Stimulated activated effector memory CD8-positive, alpha-beta T cell treated with anti-CD3 and anti-CD28 coated beads, Interleukin-12 subunit alpha, Interleukin-12 subunit beta, amount 100 ng/mL, for 72 hours (primary cell): ENCODE measurements at places on chromosomes 12 and 14.
A peak's percentile ranks its signal among the peaks of the same experiment; 100 is the strongest.

DNA sequence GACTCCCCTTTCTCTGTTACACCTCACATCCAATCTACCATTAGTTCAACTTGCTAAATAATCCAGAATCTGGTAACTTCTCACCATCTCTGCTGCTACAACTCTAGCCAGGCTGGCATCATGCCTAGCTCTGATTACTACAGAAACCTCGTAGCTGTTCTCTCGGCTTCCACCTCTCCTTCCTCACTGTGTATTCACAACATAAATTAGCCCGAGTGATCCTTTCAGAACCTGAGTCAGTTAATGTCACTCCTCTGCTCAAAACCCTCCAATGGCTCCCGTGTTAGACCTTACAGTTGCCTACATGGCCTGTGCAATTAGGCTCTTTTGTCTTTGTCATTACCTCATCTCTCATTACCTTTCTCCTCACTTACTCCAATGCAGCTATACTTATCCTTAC lies 139.4 kb downstream of the PDE3A start:
- DNase-seq, result no peak

GRCh38 chr12:48777501-48778400 lies 11.1 kb downstream of the ADCY6 start:
- no peak for DNase-seq

GRCh38 chr14:82009076-82009475 lies 475.4 kb upstream of the SEL1L start:
- DNase-seq, result no peak

GRCh38 chr14:56555921-56556570 lies 23.6 kb upstream of the TMEM260 start:
- DNase-seq, result no peak

DNA sequence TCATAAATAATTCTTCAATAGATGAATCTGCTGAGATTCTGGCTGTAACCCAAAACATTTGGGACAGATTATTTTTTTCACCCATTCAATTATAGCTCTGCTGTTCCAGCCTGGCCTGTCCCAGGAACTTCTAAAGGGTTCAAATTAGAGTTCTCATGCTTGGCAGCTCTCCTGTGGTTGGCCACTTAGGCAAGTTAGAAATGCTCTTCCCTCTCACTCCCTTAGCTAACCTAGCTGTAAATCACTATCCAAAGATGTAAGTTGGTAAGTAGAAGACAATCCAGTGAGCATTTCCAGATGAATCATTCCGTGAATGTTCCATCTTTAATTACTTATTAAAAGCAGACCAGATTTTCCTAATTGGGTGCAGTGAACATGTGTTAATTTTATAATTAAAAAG lies 760.4 kb upstream of the TBX3 start:
- no peak for DNase-seq

GRCh38 chr14:69673104-69673503 lies 61.7 kb downstream of the SUSD6 start:
- DNase-seq, result no peak

- no peak for DNase-seq
Observed at GRCh38 chr12:46517579-46517962, 145.0 kb upstream of the SLC38A2 start.

GRCh38 chr12:13913371-13913770 lies 68.0 kb downstream of the GRIN2B start:
- no peak for DNase-seq

DNA sequence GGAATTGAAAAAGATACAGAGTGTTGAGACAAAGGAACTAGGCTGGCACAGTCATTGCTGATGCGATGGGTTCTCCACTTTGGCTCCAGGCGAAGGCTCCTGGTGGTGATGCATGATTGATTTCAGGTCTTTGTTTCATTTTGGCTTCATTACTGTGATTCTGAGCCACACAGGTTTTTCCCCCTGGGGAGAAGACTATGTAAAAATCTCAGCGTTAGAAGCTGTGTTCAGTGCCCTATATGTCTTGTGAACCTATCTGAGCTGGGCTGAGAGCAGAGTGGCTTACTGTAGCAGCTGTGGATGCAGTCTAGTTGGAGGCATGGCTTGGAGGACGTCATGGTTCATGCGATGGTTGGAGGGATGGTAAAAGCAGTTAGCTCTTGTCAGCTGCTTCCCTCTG lies 54.0 kb downstream of the GPATCH2L start:
- no peak for DNase-seq

DNA sequence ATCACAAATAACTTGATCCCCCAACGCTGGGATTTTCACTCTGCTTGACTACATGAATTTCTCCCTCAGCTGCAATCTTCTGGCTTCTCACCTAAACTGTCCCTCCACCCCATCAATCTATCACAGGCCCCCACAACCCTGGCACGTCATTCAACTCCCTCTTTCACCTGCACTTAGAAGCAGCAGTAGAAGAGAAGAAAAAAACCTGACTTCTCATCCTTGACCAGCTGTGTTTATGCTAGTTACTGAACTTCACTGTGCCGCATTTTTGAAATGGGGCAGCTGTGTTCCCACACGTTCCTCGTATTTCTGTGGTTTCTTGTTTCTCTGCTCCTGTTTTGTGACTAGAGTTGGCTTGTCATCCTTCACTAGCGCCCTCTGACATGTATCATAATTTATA lies 35.0 kb downstream of the ITPR2 start:
- DNase-seq, result no peak

DNA sequence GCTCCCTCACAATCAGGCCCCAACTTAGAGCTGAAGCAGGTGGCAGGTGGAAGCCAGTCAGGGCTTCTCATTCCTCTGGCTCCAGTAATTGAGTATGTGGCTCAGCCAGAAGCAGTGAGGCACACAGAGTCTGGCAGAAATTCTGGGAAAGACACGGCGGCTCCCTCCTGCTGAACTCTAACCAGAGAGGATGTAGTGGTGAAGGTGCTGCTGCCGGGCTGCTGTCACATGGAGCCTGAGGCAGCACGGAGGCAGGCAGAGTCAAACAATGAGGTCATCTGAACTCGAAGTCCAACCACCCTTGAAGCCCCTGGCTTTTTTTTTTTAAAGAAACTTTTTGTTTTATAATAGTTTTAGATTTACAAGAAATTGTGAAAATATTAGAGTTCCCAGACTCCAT lies 33.4 kb upstream of the SMOC1 start:
- no peak for DNase-seq

DNA sequence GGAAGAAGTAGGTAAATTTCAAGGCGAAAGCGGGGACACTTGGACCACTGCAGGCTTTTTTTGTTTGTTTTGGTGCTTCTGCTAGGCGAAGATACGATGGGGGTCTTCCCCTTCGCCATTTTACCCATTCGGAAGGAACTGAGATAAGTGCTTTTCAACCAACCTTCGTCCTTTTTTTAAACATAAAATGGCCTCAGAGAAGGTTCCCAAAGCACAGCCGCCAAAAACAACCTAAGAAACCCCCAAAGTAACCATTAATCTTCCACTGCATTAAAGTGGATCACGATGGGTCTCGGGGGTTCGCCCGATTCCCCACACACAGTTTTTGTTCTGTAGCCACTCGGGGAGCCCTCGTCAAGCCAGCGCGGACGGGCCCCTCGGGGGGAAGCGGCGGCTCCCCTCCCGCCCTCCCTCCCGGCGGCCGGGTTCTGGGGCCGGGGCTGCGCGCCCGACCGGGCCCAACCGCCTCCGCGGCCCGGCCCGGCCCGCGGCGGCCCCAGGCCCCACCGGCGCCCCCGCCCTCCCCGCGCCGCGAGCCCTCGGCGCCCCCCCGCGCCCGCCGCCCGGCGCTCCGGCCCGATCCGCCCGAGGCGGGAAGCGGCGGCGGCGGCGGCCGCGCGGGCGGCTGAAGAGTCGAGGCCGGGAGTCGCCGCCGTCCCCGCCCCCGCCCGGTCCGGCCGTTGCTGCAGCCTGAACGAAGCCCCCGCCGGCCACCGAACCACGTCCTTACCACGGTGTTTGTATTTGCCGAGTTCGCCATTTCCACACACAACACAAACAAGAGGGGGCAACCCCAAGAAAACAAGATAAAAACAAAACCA lies 790 bp downstream of the GTF2A1 start:
- peak; percentile 78 for DNase-seq

DNA sequence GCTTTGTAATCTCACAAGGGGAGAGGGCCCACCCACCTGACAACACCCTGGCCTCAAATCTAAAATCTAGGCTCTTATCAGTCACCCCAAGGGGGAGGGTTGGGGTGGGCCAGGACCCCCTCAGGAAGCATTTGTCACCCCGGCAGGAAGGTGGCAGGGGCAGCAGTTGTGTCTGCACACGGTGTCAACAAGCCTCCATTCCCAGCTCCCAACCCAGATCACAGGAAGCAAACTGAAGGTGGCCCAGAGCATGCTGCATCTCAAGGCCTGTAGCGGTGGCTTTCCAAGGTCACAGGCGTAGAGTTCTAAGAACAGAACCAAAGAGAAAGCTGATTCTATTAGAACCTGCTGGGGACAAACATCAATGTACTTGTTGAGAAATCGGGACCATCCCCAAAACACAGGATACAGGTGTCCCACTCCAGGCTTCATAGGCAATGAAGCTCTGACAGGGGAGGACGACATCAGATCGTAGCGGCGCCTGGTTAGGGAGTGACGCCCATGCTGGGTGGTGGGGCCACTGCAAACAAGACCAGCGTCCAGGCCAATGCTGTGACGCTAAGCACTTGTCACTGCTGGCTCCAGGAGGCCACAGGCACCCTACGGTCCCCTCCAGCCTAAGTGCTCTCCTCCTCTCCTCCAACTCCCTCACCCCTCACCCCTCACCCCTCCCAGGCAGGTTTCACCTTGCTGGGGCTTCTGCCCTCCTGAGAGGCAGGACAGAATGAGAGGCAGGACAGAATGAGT lies 52.9 kb downstream of the CCDC88C start:
- no peak for DNase-seq

- DNase-seq, result no peak
Observed at GRCh38 chr12:63915105-63915800, 70.8 kb downstream of the SRGAP1 start.

DNA sequence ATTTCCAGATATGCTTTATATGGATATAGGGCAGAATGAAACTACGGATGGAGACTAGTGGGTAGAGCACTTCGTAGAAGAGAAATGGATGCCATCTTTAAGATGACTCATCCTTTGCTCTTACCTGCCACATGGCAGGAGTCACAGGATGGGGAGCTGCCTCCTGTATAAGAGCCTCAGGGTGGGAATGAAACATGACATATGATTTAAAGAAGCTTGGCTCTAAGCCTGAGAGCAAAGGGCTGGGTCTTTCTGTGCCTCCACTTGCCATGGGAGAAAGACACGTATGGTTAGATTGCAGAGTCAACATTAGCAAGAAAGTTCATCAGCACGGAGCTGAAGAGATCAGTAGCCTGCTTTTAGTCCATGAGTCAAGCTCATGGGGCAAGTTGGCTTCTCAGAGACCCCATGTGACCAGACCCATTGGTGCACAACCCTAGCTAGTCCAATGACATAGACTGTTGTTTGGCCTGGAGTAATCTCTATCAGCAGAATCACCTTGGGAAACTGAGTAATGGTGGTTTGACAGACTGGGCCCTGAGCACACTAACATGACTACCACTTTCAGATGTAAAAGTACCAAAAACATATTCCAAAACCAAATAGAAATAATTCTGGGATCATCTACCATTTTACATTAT lies 38.1 kb upstream of the IL22 start:
- no peak for DNase-seq

- DNase-seq, result no peak
Observed at GRCh38 chr14:96058576-96059200, 19.5 kb downstream of the C14orf132 start.
